Pulmonary artery endothelial cell (primary cell): ENCODE measurements at places on chromosomes 12 and 14. TPM values are rescaled to one million over a fixed set of nuclear protein-coding genes. Genes with fewer than 3 reads are reported as not detected.

Gene KCNMB4
- total RNA-seq, result 3.8 and 8.7 TPM in 2 replicates

Gene KRT73
- total RNA-seq, result not detected in 2 replicates

Gene CLEC1B
- 0.18 TPM in 1 of 2 replicates, not detected in the other for total RNA-seq

Gene P2RX7
- 1.7 and 7.6 TPM in 2 replicates for total RNA-seq

Gene KCNA1
- total RNA-seq, result not detected in 2 replicates

Gene SMCO3
- 0.39 and 0.46 TPM in 2 replicates for total RNA-seq

Gene MSI1
- not detected in 2 replicates for total RNA-seq

Gene LMNTD1
- total RNA-seq, result not detected in 2 replicates

Gene SSTR1
- 1.1 and 1.2 TPM in 2 replicates for total RNA-seq

Gene APOF
- not detected in 2 replicates for total RNA-seq

Gene CTSG
- not detected in 2 replicates for total RNA-seq

Gene TMPRSS12
- total RNA-seq, result not detected in 2 replicates
